ENCODE measurements at places on chromosomes 11 and 22. TPM values are rescaled to one million over a fixed set of nuclear protein-coding genes. Genes with fewer than 3 reads are reported as not detected.

The MUC2 gene
- not detected for total RNA-seq

The KLHL35 gene
- total RNA-seq: 0.95 TPM

The BATF2 gene
- 0.28 TPM for total RNA-seq

The SYT13 gene
- total RNA-seq: not detected

The B4GALNT4 gene
- total RNA-seq: 12.7 TPM

The RAC2 gene
- 75.9 TPM for total RNA-seq

The MMP10 gene
- total RNA-seq: 5.2 TPM

The CCDC88B gene
- total RNA-seq: 4.9 TPM

The DDTL gene
- 0.61 TPM for total RNA-seq

The CDCA5 gene
- total RNA-seq: 37.4 TPM

The EHBP1L1 gene
- 26.6 TPM for total RNA-seq

GRCh38 chr11:46890665-46891064, 27.7 kb downstream of the LRP4 start:
- no peak for DNase-seq

DNA sequence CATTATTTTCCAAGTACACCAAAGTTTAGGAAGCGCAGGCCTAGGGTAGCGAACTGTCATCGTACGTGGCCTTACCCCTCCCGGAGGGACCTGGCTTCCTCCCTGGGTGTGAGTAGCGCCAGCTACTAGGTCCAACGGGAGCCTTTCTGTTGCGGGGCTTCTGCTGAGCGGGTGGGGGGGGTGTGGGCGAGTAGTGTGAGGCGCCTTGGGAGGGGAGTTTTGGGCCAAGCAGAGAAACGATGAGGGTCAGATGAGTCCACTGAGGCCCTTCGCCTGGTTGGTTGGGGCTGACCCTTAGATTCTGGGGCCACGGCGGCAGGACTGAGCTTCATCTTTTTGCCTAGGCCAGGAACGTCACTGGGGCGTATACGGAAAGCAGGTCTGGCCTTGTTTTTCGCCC, 868 bp downstream of the TEF start:
- no peak for DNase-seq

GRCh38 chr22:42443240-42444076, 11.3 kb upstream of the NFAM1 start:
- DNase-seq: no peak

DNA sequence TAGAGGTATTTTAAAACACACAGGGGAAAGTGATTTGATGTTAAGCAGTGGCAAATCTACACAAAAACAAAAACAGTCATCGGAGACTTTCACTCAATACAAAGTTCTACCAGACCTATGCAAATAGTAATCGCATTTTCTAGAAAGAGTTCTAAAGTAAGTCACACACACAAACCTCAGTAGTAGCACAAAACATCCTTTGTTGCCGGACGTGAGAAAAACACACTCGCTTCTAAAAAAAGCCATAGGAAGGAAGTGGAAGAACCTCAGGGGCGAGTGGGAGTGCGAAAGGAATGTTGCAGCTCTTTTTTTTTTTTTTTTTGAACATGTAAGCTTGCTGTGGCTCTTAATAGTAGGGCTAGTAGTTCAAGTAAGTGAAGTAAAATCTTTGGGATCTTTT, 88.9 kb downstream of the MAML2 start:
- no peak for DNase-seq

DNA sequence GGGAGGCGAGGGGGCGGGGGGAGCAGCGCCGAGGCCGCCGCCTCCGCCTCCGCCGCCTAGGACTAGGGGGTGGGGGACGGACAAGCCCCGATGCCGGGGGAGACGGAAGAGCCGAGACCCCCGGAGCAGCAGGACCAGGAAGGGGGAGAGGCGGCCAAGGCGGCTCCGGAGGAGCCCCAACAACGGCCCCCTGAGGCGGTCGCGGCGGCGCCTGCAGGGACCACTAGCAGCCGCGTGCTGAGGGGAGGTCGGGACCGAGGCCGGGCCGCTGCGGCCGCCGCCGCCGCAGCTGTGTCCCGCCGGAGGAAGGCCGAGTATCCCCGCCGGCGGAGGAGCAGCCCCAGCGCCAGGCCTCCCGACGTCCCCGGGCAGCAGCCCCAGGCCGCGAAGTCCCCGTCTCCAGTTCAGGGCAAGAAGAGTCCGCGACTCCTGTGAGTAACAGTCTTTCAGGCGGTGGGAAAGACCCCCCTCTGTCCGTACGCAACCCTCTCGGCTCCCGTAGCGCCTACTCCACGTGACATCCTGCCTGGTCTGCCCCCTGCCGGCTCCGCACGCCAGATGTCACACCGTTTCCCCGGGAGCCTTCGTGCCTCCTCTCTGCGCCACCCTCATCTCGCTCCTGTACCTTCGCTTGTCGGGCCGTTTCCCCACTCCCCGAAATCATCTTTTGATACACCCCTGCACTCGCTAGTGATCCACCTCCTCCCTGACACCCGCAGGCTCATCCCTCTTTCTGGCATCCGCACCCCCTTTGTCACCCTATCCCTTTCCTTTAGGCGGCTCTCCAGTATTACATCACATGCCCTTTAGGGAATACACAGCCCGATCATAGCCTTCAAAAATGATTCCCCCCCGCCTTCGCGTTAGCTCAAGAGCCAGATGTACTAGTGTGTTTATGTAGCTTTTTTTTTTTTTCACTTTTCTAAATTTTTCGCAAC, 598 bp downstream of the ZFP91 start:
- peak; percentile 68 for DNase-seq

GRCh38 chr22:17434856-17435255, 65.6 kb downstream of the CECR2 start:
- DNase-seq: no peak

- DNase-seq: no peak
These were observed 60.0 kb upstream of the HTATIP2 start for GRCh38 chr11:20303391-20303965.

DNA sequence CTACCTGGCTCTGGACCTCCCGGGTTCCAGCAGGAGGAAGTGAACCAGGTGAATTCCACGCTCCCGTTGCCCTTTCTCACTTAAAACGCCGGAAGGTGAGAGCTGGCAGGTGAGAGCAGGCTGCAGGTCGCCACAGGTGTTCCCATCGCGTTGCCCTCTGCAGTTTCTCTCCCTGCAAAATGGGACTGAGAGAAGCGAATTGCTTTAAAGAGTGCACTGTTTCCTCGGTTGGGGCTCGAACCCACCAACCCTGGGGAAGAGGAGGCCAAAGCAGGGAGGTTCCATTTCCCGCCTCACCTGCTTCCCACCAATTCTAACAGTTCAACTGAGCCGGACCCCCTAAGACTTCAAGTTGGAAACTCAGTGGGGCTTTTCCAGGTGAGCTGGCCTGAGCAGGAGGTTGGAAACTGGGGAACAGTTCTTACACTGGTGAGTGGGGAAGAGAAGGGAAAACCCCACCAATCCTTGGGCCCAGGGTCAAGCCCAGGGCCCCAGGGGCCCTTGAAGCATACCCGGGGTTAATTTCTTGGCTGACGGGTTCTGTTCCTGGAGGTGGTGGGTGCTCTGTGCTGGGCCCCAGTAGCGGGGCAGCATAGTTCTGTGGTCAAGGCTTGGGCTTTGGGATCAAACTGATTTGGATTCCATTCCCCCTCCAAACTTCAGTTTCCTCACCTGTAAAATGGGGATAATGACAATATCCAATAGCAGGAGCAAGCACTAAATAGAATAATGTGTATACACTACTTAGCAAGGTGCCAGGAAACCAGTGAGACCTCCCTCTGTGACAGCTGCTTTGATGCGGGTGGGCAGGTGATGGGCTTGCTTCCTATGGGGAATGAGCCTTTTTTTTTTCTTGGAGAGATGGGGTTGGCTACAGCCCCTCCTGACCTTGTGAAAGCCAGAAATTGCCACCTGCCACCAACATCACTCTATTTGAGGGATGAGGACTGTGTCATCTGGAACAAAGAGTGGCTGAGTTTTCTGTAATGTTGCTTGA, 788 bp downstream of the CD82 start:
- DNase-seq: no peak

DNA sequence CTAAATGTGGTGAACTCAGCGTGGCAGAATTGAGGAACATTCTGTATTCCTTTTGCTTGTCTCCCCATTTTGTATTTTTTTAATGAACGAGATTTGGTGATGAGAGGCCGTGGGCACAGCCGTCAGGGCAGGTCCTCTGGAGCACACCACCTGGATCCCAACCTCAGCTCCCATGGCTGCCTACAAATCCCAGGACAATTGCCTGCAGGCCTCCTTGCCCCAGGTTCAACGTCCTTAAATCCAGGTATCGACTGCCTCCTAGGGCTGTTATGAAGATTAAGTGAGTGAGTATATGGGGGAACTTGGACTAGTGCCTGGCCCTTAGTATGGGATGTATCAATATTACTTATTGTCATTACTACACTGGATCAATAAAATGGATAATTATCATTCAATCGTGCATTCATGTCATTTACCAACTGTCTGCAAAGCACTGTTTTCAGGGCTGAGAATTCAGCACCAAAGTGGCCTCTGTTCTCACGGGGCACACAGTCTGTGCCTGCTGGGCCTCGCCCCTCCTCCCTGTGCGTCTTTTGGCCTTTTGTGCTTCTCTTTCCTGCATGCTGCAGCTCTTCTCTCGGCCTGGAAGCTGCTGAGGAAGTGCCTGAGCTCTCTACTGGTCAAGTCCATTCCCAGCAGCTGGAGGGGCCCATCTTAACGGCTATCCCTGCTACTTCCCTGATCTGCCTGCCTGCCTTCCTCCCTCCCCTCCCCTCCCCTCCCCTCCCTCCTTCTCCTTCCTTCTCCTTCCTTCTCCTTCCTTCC, 1343.7 kb downstream of the BRD1 start:
- DNase-seq: no peak

DNA sequence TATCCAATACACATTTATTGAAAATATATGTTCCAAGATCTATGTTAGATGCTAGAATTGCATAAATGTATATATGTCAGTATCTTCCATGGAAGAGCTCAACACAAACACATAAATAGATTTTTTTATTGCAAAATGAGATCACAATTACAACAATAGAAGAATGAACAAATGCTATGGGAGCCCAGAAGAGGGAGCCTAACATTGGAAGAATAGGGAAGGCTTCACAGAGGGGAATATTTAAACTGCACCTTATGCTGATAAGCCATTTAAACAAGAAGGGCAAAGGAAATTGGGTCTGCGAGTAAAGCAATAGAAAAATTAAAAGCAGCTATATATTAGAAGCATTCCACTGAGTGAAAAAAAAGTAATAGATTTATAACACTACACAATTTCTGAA, 96.1 kb upstream of the LRRC55 start:
- DNase-seq: no peak

- DNase-seq: no peak
These were observed 1.6 kb upstream of the IZUMO1R start for GRCh38 chr11:94302776-94303175.

DNA sequence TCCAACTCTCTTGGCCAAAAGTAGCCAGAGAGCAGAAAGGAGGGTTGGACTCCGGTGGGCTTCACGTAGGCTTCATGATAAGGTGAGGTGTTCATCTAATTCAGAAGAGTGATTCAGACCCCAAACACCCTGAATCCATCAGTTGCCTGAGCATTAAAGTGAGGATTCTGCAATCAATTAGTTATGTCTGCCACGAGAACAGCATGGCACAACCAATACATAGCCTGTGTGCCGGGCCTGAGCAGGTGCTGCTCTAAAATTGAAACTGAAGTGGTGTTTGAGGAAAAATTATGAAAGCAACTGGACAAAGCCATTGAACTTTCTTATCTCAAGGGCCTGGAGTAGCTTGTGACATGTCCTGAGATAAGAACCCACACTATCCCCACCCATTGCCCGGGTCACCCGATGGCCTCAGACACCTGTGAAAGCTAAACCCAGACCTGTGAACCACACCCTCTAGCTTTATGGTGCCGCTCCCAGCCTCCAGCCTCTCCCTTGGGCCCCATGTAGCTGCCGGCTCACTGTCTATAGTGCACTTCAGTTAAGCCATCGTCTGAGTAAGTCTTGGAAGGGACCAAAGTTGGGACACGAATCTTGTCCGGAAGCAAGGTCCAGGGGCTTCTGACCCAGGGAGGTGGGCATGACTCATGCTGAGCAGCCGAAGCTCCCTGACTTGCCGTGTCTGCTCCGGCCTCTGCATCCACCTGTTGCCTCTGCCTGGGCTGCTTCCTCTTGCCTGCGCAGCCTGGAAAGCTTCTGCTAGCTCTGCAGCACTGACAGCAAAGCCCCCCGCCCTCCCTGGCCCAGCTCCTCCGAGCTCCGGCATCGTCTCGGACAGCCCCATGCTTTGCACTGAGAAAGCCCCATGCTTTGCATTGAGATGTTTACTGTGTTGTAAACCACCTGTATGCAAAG, 5.7 kb upstream of the MYEOV start:
- DNase-seq: no peak

DNA sequence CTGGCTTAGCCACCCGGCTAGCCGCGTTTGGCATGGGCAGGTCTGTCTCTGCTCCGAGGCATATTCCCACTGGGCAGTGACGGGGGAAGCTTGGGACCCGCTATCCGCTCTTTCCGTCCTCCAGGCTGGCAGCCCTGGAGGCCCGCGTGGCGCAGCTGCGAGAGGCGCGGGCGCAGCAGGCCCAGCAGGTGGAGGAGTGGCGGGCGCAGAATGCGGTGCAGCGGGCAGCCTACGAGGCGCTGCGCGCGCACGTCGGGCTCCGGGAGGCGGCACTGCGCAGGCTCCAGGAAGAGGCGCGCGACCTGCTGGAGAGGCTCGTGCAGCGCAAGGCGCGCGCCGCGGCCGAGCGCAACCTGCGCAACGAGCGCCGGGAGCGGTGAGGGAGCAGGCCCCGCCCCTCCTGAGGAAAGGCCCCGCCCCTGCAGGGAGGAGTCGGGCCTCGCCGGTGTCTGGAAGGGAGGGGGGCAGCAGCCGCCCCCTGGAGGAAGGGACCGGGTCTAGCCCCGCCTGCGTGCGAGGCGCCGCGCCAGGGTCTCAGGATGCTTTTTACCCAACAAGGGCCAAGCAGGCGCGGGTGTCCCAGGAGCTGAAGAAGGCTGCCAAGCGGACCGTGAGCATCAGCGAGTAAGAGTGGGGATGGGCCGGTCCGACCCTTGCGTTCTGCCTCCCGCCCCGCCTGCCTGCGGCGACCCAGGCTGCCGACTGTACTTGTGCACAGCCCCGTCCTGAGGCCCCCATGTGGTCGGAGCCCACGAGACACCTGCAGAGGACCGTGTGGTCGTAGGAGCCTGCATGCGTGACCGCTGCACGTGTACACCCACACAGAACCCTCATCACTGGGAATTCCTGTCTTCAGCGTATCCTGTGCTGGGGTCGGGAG, 7.9 kb downstream of the ATG16L2 start:
- peak; percentile 57 for DNase-seq

GRCh38 chr11:8070417-8071115, 10.4 kb upstream of the TUB start:
- no peak for DNase-seq

- DNase-seq: no peak
These were observed 859.4 kb upstream of the CHORDC1 start for GRCh38 chr11:91082255-91082654.

GRCh38 chr22:43542681-43543521, 131.1 kb downstream of the MPPED1 start:
- no peak for DNase-seq

- DNase-seq: no peak
These were observed 340.8 kb downstream of the MN1 start for GRCh38 chr22:27460591-27461347.
